ENCODE measurements at places on chromosomes 13 and 19. TPM values are rescaled to one million over a fixed set of nuclear protein-coding genes. Genes with fewer than 3 reads are reported as not detected.

DNA sequence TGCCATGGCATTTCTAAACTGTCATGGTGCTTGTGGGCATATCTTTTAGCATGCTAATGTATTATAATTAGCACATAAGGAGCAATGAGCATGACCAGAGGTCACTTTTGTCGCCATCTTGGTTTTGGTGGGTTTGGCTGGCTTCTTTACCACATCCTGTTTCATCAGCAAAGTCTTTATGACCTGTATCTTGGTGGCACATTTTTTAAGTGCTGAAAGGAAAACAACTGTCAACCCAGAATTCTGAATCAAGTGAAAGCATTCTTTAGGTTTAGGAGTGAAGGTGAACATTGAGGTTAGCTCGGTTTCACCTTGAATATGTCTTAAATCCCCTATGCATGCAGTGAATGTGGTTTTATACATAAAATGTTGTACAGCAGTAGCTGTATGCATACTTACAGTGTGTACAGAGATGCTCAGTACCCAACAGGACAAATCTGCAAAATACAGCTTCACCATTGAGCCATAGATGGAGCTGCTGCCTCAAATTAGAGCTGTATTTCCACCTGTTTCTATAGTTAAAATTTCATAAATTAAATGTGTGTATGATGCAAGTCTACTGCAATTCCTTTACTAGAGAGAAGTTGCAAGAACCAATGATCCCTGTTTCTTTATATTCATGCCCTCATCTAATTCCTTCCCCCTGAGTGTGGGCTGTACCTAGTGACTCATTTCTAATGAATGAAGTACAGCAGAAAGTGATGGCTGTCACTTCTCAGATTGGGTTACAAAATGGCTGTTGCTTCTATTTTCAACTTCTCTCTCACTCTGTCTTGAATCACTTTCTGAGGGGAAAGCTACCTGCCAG is 25.2 kb upstream of the IGSF23 start:
- no peak for DNase-seq

- DNase-seq: no peak
These were observed 89.4 kb downstream of the RYR1 start for GRCh38 chr19:38522915-38523314.

DNA sequence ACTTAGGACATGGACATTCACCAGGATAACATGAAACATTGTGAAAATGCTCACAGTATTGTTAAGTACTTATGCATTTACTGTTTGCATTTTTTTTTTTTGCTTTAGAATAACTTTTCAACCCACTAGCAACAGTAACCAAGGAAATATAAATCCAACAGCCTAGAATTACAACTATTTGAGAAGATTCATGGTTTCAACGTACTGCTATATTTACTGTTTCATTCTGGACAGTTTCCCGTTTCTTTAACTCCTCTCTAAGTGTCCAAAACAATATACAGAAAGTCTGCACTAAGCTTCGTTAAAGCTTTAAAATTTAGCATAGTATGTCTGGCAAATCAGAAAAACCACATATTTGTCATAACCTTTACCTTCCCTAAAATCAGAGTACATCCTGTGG is 2.7 kb downstream of the SMAD9 start:
- DNase-seq: no peak

DNA sequence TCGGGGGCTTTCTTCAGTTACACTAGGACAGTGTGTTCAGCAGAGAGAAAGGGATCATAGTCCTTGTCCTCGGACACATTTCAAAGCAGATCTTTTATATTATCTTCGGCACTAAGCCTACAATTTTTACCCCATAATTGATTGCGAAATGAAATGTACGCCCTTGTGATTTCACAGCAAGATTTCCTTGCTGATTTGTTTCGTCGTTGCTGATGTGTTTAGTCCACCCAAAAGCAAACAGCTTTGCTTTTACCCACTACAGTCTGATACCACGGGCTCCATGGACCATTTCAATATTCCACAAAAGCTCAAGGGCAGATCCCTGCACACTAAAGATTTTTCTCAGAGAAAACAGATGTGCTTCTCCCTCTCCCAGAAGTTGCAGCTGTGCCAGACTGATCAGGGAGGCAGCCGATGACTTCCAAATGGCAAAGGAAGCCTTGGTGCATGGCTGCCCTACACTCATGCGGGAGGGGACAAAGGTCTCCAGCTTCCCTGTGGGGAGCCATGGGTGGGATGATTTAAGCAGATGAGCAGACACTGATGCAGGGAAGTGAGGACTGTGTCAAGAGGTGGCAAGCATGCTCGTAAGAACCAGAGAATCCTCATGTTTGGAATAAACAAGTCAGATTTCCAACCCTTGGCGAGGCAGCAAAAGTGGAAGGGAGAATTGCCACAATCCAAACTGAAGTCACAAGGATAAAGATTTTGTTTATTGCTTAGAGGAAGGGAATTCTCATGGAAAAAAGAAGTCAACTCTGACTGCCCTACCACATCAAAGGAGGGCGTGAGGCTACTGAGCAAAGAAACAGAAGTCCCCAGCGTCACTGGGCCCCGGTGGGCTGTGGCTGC is 81.1 kb downstream of the STK24 start:
- DNase-seq: no peak

DNA sequence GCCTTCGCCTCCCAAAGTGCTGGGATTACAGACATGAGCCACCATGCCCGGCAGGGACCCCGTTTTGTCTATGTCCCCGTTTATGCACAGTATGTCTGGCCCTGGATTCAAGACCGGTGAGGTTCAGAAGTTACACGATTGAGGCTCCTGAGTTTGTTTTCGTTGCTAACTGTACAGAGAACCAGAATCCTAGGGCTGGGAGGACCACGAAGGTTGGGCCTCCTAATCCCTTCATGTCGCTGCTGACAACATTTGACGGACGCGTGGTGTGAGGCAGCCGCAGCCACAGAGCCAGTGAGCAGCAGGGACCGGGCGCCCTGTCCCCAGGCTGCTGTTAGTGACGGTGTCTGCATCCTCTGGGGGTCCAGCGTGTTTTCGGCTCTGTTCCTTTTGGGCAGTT is 91.4 kb downstream of the ATP11A start:
- DNase-seq: no peak

GRCh38 chr13:111865046-111865445 is 201.9 kb upstream of the SOX1 start:
- no peak for DNase-seq

GRCh38 chr19:926589-927350 is 935 bp downstream of the ARID3A start:
- DNase-seq: peak; percentile 74

DNA sequence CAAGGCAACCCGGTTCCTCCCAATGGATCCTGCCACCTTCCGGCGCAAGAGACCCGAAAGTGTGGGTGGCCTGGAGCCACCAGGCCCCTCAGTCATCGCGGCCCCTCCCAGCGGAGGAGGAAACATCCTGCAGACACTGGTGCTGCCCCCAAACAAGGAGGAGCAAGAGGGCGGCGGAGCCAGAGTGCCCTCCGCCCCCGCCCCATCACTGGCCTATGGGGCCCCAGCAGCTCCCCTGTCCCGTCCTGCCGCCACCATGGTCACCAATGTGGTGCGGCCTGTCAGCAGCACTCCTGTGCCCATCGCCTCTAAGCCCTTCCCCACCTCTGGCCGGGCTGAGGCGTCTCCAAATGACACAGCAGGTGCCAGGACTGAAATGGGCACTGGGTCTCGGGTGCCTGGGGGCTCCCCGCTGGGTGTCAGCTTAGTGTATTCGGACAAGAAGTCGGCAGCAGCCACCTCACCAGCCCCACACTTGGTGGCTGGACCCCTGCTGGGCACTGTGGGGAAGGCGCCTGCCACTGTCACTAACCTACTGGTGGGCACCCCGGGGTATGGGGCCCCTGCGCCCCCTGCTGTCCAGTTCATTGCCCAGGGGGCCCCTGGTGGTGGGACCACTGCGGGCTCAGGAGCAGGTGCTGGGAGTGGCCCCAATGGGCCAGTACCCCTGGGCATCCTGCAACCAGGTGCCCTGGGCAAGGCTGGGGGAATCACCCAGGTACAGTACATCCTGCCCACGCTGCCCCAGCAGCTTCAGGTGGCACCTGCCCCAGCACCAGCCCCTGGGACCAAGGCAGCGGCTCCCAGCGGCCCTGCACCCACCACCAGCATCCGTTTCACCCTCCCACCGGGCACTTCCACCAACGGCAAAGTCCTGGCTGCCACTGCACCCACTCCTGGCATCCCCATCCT is 11.2 kb upstream of the PRR19 start:
- no peak for DNase-seq

DNA sequence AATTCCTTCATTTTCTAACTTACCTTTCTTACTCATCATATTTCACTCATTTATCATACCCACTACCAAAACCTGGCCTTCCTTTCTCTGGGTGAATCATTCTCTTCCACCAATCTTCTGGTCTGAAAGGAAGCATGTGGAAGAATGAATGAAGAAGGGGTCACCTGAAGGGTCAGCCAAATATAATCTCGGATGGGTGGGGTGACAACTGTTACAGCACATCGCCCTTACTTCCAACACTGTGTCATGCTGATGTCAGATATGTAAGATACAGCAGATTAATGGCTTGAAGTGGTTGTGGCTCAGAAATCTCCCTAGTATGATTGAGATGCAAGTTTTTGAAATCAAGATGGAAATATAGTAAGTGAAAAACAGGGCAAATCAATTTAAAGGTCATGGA is 401.7 kb upstream of the HTR2A start:
- DNase-seq: no peak

DNA sequence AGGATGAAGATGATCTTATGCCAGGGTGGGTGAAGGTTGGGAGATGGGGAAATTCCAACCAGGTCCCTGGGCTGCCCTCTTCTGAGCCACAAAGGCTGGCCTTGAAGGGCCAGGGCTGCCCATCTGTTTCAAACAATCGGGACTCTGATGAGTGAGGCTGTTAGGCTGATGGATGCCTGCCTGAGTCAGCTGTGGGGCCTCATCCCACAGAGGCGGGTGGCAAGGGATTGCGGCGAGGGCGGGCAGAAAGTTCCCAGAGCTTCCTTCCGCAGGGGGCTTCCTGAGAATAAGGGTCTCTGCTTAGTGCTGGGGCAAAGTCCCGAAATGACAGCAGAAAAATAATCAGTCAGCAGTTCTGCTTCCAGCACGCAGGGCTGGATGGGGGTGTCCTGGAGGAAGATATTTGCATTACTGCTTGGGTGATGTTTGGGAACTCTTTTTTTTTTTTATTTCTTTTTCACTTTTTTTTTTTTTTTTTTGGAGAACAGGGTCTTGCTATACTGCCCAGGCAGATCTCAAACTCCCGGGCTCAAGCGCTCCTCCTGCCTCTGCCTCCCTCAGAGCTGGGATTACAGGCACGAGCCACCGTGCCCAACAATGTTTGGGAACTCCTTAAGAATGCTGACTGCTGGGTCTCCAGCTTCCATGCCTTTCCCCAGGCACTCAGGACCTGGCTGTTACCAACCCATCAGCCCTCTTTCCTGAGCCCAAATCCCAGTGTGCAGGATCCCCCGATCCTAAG is 14.1 kb downstream of the SH3GL1 start:
- DNase-seq: no peak

DNA sequence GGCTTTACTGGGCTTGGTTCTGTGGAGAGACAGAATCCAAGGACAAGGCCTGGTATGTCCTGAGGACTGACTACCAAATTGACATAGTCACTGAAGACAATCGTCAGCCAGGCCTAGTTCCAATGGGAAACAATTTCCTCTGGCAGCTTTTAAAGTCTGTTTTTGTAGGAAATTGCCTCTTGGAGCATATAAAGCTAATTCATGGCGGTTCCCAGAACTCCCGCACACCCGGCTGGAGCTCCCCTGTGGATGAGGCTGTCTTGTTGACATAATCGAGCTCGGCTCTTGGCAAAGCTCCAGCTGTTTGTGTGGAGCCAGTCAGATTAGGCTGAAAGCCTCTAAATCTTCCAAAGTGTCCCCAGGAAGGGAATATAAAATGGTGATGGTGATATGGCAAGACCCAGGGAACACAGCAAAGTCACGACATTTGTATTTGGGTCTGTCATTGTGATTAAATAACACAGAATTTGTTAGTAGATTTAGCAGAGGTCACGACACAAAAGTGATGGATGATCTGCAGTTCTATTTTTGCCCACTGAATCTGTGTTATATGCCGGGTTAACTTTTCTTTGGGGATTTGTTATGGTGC is 395.0 kb downstream of the PCDH9 start:
- DNase-seq: no peak

DNA sequence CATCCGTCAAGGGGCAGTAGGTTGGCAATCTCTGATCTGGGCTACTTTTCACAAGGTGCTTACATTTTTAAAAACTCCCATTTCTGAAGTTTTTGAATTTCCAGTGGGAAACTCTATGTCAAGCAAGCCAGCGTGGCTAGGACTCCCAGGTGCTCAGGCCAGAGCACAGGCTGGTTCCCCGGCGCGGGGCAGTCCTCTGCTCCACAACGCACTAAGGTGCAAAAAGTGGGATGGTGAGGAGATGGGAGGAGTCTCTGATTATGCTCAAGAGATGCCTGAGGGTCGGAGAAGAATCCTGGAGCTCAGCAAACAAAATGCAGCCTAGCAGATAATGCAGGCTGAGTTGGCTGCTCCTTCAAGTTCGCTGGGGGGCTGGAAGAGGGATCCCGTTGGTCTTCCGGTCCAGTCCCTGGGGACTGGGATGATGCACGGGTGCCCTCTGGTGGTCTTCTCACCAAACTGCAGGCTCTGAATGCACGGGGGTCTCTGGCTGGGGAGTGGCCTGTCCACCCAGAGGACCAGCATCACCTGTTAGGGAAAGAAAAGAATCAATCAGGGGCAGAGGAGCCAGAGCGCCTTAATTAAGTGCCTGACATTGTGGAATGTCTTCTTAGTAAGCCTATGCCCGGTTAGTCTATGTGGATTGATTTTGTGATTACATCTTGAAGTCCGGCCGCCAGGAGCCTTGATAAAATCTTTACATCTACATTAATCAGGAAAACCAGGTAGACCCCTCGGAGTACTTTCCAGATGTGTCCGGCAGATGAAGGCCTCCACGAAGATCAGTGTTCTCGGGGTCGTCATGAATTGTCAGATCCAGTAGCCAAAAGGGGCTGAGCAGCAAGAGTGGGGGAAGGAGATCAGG is 244.4 kb upstream of the MAB21L1 start:
- DNase-seq: no peak

GRCh38 chr13:58619396-58620113 is 988.0 kb downstream of the PCDH17 start:
- DNase-seq: no peak

- DNase-seq: no peak
These were observed 406.8 kb downstream of the KLF5 start for GRCh38 chr13:73465617-73465971.

DNA sequence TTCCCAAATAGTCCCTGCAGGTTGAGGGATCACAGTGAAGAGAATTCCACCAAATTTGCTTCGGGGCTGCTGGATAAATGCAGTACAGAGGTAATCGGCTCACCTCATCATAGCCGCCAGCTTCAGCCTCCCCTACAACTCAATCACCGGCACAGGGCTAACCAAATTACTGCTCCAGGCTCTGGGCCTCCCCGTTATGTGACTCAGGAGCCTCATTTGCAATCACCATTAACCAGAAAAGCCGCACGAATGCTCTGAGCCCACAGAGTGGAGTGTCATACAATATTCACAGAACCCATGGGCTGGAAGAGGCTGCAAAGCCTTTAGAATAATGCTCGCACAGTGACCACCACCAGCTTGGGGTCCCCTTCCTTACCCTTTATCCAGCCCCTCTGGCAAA is 4.9 kb downstream of the SIAH3 start:
- DNase-seq: no peak

- DNase-seq: no peak
These were observed 50.6 kb upstream of the PCDH20 start for GRCh38 chr13:61466280-61466679.

The CALR3 gene
- total RNA-seq: not detected

The MAU2 gene
- total RNA-seq: 87.4 TPM

The ZNF547 gene
- 4.5 TPM for total RNA-seq

The LGI4 gene
- 15.5 TPM for total RNA-seq

The ZFR2 gene
- 0.91 TPM for total RNA-seq

The OR7A10 gene
- total RNA-seq: not detected

The ZNF491 gene
- total RNA-seq: 2.3 TPM

The NAA16 gene
- 34.9 TPM for total RNA-seq

The EHD2 gene
- total RNA-seq: 126 TPM

Data from ureter (tissue), 1 donor.